NCI-H1436 treated with DMSO at 0.1 percent for 48 hours (cell line): ENCODE measurements at places on chromosomes 2 and 18.

DNA sequence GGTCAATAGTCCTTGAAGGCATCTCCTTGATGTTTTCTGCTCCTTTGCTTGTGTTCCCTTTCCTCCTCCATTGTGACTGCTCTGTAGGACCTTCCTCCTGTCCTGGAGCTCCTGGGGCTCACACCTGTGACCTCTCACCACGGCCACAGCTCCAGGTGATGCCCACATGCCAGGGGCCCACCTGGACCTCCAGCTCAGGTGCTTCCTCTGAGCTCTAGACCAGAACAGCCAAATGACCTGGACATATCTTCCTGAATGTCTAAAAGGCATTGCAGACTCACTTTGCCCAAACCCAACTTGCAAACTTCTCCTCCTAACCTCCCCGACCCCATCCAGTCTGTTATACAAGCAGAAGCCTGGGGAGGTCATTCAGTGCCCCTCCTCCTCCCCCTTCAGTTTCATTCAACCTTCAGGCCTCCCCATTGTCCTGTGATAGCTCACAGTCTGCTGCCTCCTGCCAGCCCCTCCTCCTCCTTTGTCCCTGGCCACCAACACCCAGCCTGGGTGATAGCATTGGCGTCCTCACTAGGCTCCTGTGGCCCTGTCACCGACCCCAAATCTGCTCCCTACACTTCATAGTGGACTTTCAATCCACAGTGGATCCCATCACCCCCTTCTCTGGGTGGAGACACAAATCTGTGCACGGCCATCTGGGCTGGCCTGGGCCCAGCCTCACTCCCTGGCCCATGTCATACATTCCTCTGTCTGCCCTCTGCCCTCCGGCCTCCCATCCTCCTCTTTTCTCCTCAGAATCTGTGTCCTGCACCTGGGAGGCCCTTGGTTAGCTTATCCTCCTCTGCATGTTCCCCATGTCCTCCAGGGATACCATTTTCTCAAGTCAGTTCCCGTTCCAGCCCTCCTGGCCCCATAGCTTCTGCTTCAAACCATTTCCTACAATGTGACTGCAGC is 310.4 kb upstream of the HDAC4 start:
- no peak for DNase-seq

GRCh38 chr2:74562126-74562775 is 7.7 kb downstream of the DOK1 start:
- DNase-seq, result no peak

DNA sequence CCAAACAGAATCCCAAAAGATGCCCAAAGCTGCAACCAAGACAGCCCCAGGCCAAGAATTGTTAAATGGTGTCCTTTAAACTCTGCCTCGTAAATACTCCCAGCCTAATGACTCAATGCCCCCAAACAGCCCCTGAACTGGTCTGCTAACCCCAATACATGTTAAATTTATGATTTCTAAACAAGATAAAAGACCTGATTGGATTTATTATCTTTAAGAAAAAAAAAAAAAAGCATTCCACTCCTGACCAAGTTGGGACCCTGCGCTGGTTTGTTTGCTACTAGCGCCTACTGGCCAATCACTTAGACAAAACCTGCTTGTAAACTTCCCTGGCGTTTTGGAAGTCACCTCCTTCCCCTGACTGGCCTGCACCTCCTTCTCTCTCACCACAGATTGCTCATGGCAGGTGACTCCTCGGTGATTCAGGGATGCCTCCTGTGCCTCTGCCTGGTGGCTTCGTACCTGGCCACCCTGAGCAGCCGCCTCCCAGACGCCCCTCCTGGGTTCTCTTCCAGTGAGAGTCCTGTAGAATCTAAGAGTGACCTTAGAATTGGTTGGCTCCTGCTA is 121.3 kb downstream of the BCL11A start:
- no peak for DNase-seq

DNA sequence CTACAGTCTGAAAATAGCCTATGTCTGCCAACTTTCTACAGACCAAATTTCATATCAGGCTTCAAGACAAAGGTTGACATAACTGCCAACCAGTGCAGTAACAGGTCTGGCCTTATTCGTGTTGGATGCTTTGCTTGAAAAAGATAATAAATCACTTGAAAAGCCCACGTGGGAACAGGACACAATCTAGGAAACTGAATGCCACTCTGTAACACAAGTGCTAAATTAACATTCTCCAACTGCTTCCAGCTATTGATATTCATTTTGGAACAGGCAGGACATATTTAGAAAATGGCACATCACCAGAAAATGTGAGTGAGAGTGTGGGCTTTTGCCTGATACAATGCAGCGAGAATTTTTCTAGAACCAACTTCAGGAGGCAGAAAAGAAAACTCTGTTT is 165.9 kb upstream of the CCDC150 start:
- DNase-seq, result no peak

DNA sequence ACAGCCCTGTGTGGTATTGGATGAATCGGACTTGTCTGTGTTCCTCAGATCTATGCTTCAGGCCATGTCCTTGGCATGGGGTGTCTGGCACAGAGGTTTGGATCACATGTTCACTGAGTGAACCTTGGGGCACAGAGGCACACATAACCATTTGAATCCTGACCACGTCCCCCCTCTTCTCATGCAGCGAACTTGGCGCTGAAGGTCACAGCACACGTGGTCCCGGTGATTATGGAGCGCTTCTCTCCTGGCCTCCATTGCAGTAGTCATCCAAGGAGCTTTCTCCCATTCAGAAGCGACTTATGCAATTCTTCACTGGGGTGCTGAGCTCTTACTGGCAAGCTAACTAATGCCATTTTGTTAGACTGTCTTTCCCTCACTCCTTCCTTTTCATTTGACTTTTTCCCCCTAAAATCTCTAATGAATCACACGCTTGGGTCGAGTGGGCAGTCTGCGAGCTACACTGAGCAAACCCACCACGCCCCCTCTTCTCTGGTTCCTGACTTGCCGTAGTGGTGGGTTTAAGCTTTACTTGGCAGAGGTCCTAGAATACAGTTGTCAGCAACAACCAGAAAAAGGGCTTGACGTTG is 59.4 kb downstream of the KCNG2 start:
- DNase-seq, result no peak

DNA sequence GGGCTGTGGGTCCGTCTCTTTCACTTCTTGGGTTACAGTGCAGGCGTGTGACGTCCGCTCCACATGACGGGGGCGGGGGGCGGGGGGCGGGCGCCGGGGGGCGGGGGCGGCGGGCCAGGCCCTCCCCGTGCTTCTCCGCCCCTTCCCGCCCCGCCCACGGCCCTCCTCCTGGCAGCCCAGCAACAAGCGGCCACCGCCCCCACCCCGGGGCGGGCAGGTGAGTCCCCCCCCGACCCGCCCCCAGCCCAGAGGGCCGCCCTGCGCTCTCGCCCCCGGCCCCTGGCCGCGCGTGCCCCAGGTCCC is 3.6 kb downstream of the ZNF516 start:
- DNase-seq, result no peak
